Mesothelial cell of epicardium (in vitro differentiated cells): ENCODE measurements at places on chromosomes 1 and 21. TPM values are rescaled to one million over a fixed set of nuclear protein-coding genes. Genes with fewer than 3 reads are reported as not detected.

TEX38 gene
- total RNA-seq, result 0.42 to 0.57 TPM (median 0.49 TPM) in 3 replicates

KRTAP20-2 gene
- total RNA-seq, result not detected in 3 replicates

DNA sequence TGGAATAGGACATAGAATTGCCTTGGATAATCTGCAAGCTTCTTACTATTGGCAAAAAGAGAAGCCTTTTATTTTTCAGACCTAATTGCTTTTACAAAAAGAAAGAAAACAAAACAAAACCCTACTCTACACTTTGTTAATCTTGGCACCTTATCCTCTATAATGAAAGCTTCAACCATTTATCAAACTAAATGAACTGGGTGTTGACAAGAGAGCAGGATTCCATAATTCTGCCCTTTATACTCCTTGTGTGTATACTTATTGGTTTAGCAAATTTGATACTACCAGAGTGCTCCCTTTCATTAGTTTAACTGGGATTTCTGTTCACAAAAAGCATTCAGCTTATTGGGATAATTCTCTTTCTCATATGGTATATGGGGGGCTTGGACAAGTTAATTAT lies 3.0 kb upstream of the TMCC2 start:
- DNase-seq, result no peak

DNA sequence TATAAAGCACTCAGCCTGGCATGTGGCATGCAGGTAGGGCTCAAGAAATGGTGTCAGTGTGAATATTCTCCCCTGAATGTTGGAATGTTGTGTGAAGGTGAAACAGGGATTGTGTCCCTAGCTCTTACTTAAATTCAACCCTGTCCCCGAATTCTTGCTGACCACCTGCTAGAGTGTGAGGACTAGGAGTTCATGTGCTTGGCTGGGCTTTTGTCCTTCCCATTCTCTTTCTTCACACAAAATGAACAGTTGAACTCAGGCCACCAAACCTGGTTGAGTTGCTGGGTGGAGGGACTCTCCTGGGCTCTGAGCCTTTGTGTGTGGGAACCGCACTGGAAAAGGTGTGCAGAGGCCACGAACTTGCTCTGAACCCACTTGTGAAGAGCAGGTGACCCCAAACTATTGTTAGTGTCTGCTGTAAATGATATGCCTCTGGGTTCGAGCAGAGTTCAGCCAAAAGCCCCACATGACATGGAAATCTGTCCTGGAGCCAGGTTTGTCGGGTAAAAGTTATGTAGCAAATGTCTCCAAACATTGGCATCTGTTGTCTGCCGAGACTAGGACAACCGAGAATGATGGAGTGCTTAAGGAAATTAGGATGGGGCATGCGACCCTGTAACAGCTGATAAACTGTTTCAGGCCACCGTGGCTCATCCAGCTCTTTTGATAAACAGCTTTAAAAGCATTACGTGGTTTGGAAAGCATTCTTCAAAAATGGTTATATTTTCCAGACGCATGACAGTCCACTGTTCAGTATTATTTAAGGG lies 144.2 kb downstream of the DHRS3 start:
- no peak for DNase-seq

GRCh38 chr1:179744401-179745130 lies 1.5 kb downstream of the FAM163A start:
- DNase-seq, result no peak

DNA sequence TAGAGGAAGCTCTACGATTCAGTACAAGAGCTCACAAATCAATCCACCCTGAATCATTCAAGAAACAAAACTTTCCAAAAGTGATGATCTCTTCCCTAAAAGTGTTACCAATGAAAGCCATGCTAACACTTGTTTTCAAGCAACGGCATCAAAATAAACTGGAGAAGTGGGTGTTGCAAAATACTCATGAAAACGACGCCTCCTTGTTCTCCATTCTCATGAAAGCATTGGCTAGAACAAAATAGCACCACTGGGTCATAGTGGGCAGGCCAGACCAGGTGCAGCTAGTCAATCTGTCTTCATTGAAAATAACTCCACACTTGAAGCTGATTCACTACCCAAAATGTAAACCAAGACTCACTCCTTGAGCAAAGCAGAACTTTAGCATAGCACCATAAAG lies 4.3 kb downstream of the TIAM1 start:
- no peak for DNase-seq

DNA sequence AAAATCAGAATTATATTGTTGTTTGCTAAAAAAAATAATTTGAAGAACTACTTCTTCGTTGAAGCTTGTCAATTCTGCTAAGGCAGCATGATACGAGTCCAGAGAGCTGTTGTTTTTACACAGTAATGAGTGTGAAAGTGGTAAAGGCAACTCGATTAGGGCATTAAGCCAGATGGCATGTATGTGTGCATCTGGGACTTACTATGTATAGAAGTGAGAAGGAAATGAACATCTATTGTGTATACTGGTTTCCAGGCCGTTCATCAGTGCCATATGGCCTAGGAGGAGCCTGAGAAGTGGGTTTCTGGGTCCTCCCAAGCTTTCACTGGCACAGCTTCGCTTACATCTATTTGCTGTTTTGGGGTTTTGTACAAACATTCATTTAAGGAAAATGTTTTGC lies 5.7 kb downstream of the CTPS1 start:
- DNase-seq, result no peak

GRCh38 chr1:55204997-55205396 lies 10.2 kb downstream of the USP24 start:
- no peak for DNase-seq

- no peak for DNase-seq
Observed at GRCh38 chr1:109270623-109271317, 12.2 kb downstream of the PSRC1 start.

DNA sequence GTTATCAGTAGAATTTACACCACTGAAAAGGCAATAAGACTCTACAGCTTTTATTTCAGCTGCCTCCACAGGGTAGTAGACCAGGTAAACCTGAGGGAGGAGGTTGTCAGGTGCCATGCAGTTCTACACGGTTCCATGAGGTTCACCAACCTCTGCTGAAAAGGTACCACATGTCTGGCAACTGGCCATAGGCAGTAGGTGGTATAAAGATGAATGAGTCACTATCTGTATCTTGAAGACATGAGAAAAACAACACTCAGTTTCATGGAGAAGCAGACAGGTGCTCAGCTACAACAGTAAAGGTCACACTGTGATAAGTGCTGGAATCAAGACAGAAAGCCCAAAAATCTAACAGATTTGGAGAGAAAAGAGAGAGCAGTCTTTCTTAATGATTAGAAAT lies 145.4 kb downstream of the PTGER3 start:
- DNase-seq, result no peak

- DNase-seq, result no peak
Observed at GRCh38 chr1:147534386-147534785, 6.9 kb upstream of the BCL9 start.

GRCh38 chr1:168421399-168422004 lies 122.3 kb downstream of the XCL2 start:
- no peak for DNase-seq

DNA sequence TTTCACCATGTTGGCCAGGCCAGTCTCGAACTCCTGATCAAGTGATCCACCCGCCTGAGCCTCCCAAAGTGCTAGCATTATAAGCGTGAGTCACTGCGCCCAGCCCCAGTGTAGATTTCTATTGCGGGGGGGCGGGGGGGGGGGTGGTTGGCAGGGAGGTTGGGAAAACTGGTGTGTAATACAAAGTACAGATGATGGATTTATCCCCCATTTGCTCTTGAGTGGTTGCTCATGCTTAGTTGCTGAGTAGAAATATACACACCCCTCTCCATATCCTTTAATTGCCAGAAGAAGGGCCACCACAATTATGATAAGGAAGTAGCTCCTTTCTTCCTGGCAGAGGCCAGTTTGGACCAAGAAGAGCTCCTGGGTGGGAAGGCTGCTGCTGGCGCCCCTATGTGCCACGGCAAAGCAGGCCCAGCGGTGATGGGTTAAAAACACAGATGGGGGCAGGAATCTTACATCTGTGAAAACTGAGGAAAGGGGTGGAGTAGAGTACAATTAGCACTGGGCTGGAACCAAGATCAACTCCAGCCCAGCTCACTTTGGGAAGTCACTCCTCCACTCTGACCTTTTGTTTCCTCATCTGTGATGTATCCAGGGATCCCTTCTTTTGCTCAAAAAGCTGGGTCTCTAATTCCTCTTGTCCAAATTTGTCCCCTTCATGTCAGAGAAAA lies 55.2 kb downstream of the MRPL37 start:
- DNase-seq, result no peak

GRCh38 chr1:80056179-80056578 lies 1049.6 kb upstream of the ADGRL4 start:
- no peak for DNase-seq
